Stimulated activated CD8-positive, alpha-beta memory T cell treated with anti-CD3 and anti-CD28 coated beads, Interleukin-7, amount 100 ng/mL, for 1 hour (primary cell): ENCODE measurements at places on chromosomes 4 and X.

GRCh38 chrX:64176876-64177275, 28.6 kb downstream of the AMER1 start:
- no peak for DNase-seq

- no peak for DNase-seq
These were observed 572.0 kb downstream of the ADGRL3 start for GRCh38 chr4:61772126-61772525.

DNA sequence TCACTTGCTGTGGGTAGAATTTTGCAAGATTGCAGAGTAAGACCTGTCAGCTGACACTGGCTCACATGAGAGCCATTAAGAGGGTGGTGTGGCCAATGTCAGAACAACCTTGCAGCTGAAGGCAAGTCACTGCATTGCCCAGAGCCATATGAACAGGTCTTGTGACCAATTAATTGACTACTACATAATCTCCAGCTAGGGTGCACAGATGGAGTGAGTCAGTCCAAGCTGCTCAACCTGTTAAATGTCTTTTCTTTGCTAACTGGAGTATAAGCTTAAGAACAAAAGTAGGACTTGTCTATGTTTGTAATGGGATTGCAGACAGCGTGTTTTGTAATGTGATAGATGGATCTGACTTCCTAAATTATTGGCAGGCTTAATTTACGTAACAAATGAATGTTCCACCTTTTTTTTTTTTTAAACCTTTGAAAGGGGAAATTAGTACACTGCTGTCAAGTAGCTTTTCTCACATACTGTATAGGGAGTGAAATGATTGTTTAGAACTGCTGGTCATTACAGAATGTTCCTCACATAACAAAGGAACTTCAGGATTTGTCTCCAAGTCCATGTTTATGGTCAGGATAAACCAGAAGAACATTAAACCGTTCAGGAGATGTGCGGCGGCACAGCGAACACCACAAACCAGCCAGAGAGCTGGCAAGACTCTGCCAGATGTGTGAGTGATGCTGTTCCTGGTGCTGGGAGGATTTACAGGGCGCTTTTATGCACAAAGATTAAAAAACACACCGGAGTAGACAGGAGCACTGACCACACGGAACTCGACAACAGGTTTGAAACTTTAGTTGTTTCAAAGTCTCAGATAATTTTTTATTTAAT, 37.0 kb downstream of the FNIP2 start:
- no peak for DNase-seq

DNA sequence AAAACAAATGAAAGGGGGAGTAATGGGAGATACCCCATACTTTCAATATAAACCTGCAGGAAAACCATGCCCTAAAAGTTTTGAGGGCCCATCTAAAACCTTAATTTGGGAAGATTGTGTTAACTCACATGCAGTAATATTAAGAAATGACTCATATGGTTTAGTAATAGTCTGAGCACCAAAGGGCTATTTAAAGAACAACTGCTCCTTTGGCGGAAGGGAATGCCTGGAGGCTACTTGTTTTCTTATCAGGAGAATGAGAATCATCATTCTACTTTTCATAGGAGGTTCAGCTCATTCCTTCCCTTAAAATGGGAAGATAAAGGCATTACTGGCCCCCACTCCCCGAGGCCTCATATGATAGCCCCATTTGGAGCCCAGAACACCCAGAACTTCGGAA, 47.6 kb downstream of the SPIN3 start:
- DNase-seq = no peak

- DNase-seq = no peak
These were observed 362.6 kb upstream of the PPP1R2C start for GRCh38 chrX:43140582-43140981.

- no peak for DNase-seq
These were observed 127.9 kb upstream of the AMOT start for GRCh38 chrX:112968351-112969133.

- DNase-seq = no peak
These were observed 275.0 kb downstream of the ANTXR2 start for GRCh38 chr4:79798047-79798446.
